ENCODE measurements at places on chromosomes 5 and 9.

DNA sequence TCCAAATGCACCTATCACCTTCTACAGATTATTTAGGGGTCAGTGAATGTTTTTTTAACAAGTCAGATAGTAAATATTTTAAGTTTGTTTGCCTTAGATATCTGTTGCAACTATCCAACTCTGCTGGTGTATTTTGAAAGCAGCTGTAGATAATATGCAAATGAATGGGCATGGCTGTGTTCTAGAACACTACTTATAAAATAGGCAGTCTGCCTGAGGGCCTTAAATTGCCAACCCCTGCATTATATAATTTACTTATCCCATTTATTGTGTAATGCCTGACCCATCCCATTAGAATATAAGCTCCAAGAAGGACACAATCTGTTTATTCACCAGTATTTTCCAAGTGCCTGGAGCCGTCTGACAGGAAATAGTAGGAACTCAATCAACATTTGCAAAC lies 149.0 kb downstream of the TTC39B start:
- no peak for DNase-seq

GRCh38 chr9:76521906-76522305 lies 62.9 kb downstream of the GCNT1 start:
- DNase-seq: no peak

- peak; percentile 70 for DNase-seq
Observed at GRCh38 chr5:81825237-81825636, 74.3 kb upstream of the SSBP2 start.

GRCh38 chr9:134234001-134234660 lies 69.8 kb upstream of the RNU6ATAC start:
- no peak for DNase-seq

DNA sequence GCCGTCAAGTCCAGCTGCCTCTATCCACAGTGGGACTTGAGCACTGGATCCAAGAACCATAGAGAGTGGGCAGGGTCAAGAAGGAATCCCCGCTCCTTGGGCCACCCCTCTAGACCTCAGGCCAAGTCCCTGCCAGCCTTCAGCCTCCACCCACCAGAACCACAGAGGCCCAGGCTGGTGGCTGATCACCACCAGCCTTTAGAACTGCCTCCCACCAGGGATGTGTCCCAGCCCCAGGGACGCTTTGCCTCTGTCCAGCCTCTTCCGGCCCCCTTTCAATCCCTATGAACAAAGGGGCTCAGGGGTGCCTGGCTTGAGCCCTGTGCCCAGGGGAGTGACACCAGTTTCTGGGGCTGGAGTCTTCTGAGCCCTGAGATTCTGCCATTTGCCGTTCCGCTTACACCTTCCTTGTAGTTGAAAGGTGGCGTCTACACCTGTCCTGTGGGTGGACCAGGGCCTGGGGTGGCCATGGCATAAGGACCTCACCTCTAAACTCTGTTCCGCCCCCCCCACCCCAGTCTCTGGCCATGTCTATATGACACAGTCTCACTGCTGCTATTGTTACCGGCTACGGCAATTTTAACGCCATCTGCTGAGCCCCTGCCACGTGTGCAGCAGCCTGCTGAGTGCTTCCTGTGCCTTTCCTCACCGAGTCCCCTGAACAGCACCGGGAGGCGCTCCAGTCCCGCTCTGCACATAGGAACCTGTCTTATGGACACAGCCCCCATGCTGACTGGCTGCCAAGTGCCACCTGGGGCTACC lies 35.7 kb upstream of the ORM1 start:
- DNase-seq: no peak

DNA sequence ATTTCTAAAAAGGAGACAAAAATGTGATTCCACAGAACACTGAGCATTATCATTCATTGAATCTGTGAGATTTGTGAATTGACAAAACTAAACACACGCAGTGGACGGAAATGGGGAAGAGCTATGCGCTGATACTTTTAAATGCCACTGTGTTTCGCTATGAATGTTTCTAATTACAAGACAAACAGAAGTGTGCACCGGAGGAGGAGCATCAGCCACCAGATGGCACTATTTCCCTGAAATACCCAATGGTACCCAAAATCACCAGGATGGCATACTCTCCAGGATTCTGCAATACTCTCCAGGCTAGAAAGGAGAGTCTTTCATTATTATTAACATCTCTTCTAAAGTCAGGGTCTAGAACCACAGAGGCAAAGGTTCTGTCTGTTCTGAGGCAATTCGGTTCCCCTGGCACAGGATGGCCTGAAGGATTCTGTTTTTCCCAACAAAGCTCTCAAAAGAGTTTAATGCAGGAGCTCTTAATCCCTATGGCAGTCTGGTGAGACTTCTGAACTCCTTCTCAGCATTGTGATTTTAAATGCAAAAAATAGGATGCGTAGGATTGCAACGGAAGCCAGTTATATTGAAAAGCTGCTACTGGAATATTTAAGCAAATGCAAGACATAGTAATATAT lies 13.8 kb upstream of the PUM3 start:
- peak; percentile 42 for DNase-seq

GRCh38 chr5:60992871-60993270 lies 47.9 kb downstream of the NDUFAF2 start:
- no peak for DNase-seq

DNA sequence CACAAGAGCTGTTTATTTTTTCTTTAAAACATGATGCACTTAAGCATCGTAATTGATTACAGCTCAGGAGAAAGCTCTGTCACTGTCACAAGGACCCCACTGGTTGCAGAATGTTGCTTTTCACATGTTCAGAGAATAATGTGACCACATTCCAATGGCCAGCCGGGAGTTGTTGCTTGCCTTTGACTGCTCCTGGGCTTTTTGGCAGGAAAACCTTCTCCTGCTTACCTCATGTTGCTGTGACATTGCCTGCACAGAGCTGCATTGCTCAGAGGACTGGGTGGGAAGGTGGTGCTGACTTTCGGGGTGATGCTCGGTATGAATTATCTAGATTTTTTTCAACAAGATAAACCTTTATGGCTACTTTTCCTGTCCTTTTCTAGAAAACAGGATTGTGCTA lies 88.2 kb downstream of the PALM2AKAP2 start:
- DNase-seq: no peak

- no peak for DNase-seq
Observed at GRCh38 chr9:79976257-79977073, 404.7 kb downstream of the TLE4 start.

DNA sequence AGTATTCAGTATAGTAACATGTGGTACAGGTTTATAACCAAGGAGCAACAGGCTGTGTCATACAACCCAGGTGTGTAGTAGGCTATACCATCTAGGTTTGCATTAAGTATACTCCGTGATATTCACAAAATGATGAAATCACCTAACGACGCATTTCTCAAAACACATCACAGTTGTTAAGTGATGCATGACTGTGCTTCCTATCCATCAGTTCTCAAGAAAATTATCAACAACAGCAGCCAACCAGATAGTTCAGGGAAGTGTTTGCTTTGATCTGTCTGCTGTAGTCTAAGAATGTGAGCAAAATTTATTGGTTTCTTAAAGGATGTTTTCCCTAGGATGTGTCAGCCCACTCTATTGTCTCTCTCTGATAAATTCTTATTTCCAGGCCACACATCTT lies 7.4 kb downstream of the ZBTB26 start:
- no peak for DNase-seq

DNA sequence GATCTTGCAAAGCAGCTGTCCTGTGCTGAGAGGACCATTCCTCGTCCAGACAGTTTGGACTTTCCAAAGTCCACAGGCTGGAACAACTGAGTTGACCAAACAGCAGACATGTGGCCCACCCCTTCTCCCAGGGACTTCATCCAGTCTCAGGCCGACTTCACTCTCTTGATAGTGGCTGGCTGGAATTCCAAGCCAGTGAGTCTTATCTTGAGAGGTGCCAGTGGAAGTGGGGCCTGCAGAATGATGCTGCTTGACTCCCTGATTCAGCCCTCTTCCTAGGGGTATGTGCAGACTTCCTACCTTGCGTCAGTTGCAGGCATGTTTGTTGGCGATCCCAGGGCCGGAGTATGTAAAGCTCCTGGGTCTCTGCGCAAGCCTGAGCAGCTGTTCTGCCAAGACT lies 131.4 kb upstream of the TSLP start:
- DNase-seq: no peak

DNA sequence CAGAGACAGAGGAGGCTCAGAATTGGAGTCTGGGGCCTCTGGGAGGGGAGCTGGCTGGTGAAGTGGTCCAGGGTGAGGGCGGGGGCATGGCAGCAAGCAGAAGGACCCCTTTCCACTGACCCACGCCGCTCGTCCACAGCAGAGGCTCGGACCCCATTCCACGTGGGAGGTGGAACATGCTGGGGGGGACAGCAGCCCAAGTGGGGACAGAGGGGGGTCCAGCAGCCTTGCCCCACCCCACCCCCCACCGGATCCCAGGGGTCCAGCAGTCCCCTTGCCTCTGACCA lies 25.4 kb upstream of the NKD2 start:
- no peak for DNase-seq

DNA sequence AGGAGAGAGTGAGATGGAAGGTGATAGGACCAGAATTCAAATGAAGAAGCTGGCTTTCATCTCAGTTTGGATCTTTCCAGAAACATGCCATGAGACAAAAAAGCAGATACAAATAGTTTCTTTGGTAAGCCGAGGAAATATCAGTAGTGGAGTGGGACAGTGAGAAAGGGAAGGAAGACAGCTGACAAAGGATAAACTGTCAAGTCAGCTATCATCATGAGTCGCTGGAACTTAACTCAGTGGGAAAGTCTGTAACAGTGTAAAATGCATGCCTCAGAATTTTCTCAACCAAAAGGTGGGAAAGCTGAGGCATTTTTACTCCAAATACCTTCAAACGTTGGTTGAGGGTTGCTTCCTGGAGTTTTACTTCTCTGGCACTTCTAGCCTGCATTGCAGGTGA lies 129.8 kb downstream of the PLPPR1 start:
- DNase-seq: no peak

- DNase-seq: no peak
Observed at GRCh38 chr9:31733166-31733565, 651.3 kb upstream of the ACO1 start.

- DNase-seq: no peak
Observed at GRCh38 chr5:30150231-30150630, 1043.3 kb upstream of the CDH6 start.

- DNase-seq: no peak
Observed at GRCh38 chr5:28517691-28518090, 1479.3 kb upstream of the CDH9 start.

- no peak for DNase-seq
Observed at GRCh38 chr5:5353681-5354080, 68.8 kb upstream of the ICE1 start.

GRCh38 chr9:520302-520701 lies 305.6 kb downstream of the DOCK8 start:
- DNase-seq: no peak

DNA sequence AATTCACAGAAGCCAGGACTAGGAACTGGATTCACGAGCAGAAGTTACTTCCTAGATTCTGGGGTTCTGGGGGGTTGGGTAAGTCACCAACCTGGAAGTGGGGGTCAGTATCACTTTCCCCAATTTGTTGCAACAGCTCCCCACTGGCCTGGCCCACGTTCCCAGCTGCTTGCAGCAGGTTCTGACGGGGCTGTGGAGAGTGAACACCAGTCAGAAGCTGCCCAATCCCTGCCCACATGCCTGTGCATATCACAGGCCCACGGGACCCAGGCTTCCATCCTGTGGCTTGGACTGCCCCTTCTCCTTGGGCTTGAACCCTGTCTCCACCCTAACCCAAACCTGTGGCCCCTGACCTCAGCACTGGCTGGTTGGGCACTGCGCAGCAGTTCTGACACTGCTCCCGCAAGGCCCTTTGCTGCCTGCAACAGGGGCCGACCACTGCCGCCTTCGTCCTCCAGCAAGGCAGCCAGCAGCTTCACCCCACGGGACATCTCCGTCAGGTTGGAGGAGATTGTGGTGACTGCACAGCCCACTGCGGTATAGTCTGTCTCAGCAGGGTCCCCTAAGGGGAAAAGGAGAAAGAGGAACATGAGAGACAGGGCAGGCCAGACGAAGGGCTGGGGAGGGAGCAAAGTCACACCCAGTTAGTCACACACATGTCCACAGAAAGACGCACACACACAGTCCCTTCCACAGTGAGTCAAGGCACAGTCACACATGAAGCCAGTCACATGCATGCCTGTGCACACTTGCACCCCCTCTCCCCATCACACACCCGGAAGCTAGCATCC lies 13.1 kb downstream of the TLN1 start:
- DNase-seq: no peak

- no peak for DNase-seq
Observed at GRCh38 chr5:174736331-174736721, 11.9 kb downstream of the MSX2 start.

- no peak for DNase-seq
Observed at GRCh38 chr5:134551901-134552300, 26.4 kb downstream of the JADE2 start.

DNA sequence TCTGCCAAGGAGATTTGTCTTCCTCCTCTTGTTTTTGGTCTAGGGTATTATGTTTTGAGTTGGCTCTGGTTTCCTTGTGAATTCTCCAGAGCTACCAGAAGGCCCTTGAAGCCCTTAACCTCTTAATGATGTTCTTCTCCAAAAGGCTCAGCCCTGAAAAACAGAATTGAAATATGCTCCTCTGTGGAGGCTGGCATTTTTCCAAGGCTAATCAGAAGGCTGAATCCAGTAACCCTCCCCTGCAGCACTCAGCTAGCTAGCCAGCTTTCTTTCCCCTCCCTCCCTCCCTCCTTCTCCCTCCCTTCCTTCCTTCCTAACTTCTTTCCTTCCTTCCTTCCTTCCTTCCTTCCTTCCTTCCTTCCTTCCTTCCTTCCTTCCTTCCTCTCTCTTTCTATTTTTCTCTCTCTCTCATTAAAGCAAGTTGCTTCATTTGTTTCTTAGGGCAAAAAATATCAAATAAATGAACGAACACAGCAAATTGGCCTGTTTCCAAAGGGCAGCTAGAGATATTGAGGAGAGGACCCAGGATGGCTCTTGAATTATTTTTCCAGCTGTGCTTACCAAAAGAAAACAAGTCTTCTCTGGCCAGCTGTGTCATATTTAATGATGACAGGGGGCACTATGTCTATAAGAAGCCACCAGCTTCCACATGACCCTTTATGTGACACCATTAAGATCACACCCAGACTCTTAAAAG lies 38.7 kb downstream of the JAKMIP2 start:
- no peak for DNase-seq

GRCh38 chr5:152532714-152533113 lies 127.6 kb upstream of the NMUR2 start:
- peak; percentile 8 for DNase-seq

DNA sequence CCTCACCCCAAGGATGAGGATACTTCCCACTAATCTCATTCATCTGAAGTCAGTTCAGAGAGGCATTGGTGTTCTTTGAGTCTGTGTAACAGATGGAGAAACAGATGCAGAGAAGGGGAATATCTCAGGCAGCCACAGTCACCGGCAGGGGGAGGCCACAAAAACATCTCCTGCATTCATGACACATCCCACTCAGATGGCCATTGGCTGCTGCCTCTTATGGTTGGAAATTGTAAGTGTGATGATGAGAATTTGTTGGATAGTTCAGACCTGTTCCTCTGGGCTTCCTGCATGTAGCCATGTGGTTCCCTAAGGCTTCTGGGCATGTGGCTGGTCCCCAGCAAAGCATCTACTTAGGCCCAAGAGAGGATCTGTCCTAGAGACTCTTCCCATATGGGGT lies 45.9 kb upstream of the GABRP start:
- DNase-seq: no peak
